Stimulated activated CD8-positive, alpha-beta memory T cell treated with anti-CD3 and anti-CD28 coated beads, Interleukin-12 subunit alpha, Interleukin-12 subunit beta, amount 100 ng/mL, for 4 hours (primary cell): ENCODE measurements at places on chromosomes 6 and 20.

GRCh38 chr20:31845300-31845863 lies at the start of gene FOXS1:
Gene FOXS1 (minus strand): TSS chr20:31845604. CDS start chr20:31845542, 62 bp downstream.
- no peak for DNase-seq

DNA sequence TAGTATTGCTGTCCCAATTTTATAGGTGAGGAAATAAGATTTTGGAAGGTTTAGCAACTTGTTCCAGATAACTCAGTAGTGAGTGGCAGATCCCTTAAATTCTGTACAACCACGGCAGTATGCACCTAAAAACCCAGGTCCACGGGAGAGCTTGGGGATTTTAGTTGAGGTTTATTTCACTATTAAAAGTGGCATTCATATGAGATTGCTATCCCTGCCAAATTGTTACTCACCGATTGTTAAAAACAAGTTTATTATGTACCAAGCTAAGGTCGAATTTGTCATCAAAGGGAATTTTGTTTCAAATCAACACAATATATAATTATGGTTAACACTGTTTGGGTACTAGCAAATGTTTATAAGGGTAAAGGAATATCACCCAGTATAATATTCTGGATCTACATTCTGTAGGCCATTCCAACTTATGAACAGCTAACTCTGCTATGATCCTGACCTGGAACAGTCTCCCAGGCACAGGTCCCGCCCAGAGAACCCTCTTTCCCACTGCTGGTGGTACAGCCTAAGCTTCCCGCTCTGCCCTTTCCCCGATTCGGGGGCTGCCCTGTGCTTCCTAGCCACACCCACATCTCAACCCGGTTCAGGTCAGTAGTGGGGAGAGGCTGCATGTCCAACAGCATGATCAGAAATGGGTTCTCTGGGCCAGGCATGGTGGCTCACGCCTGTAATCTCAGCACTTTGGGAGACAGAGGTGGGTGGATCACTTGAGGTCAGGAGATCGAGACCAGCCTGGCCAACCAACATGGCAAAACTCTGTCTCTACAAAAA lies 24.9 kb downstream of the GPLD1 start:
- DNase-seq = no peak

DNA sequence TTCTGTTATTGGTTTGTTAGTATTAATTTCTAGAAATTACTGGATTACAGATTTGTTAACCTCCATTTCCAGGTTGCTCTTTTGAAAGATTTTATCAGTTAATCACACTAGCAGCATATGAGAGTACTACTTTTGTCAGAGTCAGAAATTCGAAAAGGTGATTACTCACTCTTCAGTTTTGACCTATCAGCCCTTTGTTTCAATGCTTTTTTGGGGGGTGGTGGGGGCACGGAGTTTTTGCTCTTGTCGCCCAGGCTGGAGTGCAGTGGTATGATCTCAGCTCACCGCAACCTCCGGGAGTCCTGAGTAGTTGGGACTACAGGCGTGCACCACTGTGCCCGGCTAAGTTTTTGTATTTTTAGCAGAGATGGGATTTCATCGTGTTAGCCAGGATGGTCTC lies 149.2 kb downstream of the JARID2 start:
- no peak for DNase-seq

DNA sequence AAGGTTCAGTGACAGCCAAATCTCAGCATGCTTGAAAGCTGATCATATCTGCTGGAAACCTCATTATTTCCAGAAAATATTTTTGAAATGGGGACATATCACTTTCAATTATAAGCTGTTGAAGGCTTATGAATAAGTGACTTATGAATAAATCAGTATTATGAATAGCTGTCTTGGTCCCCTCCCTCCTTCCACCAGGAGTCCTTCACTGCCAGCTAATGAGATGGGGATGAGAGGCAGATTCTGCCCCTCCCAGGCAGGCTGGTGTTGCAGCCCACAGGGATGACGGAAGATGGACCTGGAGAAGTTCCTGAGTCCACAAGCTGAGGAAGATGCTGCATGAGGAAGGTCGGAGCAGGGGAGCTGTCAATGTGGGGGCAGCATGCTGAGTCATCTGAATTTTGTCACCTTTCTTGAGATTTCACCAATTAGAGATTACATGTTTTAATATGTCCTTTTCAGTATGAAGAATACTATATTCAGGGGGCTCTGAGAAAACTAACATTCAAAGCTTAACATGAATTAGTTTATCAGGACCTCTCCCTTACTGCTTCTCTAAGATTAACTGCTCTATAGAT lies 112.2 kb downstream of the DTNBP1 start:
- DNase-seq = no peak

DNA sequence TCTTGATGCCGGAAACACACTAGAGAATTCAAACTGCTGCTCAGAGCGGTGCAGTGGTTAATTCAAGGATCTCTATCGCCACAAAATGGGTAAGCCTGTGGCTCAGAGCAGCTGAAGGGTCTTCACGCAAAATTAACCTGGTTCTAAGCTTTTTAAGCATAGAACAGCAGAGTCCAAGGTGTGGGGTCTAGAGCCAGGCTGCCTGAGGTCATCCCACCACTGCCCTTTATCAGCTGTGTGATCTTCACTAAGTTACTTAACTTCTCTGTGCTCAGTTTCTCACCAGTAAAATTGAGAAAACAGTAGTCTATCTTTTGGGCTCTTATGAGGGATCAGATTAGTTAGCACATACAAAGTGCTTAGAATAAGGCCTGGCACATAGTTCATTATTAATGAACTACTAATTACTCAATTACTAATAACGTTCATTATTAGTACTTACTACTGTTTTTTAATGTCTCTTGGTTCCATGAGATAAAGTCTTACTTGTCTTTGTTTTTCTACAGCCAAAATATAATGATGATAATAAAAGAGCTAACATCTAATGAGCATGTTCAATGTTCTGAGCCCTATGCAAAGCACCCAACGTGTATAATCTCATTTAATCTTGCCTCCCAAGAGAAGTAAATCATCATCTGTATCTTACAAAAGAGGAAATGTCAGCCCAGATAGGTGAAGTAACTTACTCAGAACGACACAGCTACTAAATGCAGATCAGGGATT lies 92.9 kb downstream of the NFATC2 start:
- DNase-seq = no peak

- DNase-seq = no peak
These were observed 107.0 kb downstream of the HIVEP1 start for GRCh38 chr6:12119085-12119588.

GRCh38 chr6:43900916-43901732 lies 131.1 kb downstream of the VEGFA start:
- no peak for DNase-seq

DNA sequence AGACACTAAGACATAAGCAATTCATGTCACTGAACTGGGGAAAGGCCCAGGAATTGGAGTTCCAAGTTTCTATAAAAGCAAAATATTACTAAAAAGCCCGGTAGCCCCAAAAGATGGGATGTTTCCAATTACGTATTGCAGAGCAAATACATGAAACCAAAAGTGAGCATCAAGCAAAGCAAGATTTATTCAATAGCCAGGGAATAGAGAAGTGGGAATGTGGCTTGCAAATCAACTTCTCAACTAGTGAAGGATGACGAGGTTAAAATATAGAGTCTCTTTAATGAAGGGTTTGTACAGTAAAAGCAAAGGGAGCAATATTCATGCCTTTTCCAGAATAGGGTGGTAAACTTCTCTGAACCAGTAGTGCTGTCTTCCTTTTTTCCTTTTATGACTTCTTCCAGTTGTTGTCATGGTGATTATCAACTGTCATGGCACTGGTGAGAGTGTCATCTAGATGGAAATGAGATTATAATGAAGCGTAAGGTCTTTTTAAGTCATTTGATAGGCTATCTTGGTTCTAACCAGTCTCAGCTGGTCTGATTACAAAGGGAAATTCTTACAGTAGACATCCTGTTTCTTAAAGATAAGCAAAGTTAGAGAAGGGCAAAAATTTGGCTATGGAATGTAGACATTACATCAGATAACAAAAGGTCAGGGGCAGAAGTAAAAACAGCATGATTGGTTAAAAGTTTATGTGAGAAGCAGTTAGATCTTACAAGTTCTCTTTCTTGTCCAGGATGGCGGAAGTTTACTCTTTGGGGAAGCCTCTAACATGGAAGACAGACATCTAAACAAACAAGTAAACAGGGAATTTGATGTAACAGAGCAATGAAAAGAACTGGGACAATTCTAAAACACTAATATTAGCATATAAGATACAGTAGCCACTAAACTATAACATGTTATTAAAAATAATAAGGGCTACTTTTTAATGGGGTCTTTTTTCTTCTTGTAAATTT lies 96.9 kb downstream of the TBX18 start:
- DNase-seq = no peak

DNA sequence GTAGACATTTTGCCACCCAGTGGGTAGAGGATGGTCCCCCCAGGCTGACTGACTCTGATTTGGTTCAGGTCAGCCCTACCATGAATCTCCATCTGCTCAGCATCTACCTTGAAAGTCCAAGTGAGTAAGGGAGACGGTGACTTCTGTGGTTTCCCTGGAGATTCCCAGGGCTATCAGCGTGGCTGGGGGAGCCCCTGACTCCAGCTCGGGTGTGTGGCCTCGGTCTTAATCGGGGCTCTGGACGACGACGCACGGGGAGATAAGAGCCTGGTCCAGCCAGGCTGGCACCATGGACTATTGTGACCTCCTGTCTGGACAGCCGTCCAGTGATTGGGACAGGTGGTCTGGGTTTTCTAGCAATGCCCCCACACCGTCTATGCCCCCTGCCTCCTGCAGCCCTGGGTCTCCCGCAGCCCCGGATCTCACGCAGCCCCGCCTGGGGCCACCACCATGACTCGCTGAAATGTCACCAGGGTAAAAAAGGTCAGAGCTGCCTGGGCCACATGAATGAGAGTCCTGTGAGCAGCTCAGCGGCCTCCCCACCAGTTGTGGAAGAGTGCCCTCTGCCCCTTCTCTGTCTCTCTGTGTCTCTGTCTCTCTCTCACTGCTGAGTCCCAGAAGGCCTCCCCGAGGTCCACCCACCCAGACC lies 47.1 kb upstream of the GATA5 start:
- no peak for DNase-seq

DNA sequence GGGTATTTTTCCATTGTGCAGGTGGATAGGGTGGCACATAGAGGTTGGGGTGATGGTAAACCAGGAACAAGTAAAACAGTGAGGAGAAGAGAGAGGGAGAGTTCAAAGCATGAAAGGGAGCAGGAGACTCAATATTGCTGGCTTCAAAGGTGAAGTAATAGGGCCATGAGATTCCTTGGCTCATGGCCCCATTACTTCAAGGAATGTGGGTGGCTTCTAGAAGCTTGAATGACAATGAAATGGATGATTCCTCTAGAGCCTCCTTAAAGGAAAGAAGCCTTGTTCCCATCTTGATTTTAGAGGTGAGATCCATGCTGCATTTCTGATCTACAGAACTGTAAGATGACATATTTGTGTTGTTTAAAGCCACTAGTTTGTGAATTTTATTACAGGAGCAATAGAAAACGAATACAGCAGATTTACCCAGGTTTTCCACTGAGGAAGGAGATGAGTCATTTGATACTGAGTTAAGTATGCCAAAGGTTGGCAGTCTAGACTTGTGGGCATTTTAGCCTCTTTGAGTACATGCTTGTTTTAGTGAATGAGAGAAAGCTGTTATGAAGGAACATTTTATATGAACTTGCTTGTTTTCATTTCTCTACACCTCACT lies 110.4 kb downstream of the PLCB4 start:
- DNase-seq = no peak
